ENCODE measurements at places on chromosomes 5 and 9. TPM values are rescaled to one million over a fixed set of nuclear protein-coding genes. Genes with fewer than 3 reads are reported as not detected.

GRCh38 chr9:37920471-37921167 lies 16.7 kb upstream of the SLC25A51 start:
- no peak for DNase-seq

DNA sequence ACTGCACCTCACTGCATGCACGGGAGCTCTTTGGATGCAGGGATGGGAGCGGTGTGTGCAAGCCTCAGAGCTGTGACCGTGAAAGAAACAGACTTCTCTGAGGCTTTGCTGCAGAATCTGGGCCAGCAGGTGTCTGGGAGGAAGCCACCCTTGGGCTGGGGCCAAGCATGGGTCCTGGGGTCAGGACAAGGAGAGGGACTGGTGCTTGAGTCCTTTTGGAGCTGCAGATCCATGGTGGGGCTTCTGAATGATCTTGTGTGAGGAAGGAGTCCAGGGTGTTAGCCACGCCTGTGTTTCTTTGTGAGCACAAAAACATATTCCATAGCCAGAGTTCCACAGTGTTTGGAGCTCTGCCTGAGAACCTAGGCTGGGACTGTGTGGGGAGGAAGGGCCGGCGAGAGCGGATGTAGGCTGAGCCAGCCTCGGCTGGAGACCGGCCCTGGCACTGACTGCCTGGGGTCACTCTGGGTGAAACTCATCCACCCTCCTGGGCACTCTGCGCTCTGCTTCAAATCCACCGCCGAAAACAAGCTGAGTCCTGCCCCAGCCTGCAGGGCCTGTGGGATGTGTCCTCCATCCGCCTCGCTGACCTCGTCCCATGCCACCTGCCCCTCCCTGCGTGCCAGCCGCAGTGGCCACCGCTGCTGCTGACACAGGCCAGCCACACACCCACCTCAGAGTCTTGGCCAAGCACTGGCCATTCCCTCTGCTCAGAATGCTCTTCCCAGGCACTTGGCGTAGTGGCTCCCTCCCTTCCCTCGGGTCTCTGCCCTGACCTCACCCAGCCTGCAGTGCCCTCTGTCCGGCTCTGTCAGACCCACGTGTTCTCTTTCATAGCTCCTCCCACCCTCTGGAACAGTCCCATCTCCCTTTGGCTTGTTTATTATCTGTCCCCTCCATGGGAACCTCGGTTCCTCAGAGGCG lies 26.7 kb downstream of the ERGIC1 start:
- peak; percentile 94 for DNase-seq

The RAB3C gene
- 0.16 TPM for total RNA-seq

- no peak for DNase-seq
Measured at GRCh38 chr5:71456362-71456743, 902 bp downstream of the BDP1 start.

DNA sequence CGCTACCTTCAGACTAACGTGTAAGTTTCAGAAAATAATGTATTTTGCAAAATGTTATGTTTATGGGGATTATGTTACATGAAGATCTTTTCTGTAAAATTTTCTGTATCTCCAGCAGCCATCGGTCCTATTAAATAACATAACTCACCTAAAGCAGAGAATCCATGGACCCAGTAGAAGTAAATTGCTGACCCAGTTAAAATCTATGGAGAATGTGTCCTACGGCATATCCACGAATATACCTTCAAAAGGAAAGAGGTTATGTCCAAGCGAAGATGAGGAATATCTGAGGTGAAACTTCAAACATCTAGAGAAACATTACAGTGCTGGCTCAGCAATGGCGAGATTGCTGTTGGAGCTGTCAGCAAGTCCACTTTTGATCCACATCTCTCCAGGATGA lies 492.2 kb upstream of the ADAMTS16 start:
- DNase-seq = no peak

Data from right atrium auricular region (tissue), 2 donors.